ENCODE measurements at places on chromosomes 1 and 21.

GRCh38 chr1:116855773-116856201, 53.9 kb upstream of the PTGFRN start:
- no peak for DNase-seq

DNA sequence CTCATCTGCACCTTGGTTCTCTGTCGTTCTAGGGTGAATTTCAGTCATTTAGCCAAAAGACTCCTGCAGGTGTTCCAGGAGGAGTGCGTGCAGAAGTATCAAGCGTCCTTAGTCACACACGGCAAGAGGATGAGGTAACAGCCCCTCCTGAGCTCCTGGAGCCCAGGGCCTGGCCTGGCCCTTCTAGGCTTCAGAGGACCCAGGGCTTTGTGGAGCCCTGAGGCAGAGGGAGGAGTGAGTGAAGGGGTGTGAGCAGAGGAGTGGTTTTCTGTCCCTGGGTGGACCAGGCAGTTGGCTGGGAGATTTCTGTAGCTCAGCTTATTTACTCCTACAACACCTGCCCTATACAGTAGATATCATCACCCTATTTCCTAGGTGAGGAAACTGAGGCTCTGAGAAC, 15.7 kb upstream of the RASSF5 start:
- DNase-seq = no peak

DNA sequence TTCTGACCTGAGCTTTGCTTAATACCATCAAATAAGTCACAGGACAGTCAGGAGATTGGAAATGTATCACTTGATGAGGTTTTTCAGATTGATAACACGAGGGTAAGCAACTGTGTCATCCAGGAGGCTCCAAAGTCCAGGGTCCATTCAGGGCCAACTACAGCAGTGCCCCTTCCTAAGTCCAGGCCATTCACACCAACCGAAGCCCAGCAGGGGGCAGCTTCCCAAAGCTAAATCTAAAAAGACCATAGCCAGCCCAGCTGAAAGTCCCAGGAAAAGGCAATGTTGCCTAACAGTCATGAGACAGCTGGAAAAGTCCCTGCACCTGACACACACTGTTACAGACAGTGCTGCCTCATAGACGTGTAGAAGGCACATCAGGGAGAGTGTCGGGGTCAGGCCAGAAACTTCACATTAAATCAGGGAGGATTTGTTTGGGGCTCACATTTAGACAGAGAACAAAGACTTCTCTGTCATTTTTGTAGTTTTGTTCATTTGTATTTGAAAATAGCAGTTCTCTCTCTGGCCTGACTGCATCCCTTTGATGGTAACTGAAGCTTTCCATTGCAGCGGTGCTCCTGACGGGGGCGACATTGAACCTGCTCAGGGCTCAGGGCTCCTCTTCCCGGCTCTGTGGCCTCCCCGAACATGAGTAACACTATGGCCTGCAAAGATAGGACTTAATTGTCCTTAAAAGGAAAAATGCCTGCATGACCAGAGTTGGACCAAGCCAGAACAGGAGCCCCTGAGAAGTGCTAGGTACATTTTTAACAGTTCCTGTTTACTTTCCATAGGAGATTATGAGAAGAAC, 200.4 kb downstream of the NRIP1 start:
- DNase-seq = no peak

- DNase-seq = no peak
Measured at GRCh38 chr1:5479876-5480646, 512.2 kb downstream of the NPHP4 start.

DNA sequence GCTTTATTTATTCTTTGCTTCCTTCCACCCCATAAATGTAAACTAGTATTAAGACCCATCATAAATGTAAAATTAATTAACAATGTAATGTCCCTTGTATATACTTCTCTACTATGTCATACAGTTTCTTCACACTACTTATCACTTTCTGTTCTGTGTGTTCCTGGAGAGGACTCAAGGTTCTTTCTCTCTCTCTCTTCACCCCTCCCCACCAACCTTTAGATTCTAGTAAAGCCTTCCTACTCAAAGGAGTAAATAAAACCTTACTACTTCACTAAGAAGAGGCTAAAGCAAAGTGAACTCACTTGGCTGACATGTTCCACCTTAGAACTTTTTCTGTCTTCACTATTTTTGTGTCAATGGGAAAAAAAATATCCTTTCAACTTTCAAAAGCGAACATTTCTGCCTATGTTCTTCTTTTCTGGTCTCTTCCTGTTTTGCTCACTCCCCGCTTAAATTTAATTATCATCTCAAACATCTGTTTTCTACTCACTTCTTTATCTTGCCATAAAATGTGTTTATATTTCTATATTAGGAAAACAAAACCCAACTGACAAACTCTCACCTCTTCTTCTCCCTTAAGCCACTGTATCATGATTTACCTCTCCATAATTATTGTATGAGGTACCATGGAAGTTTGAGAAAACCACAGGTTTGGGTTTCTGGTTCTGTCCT, 260.3 kb downstream of the DPYD start:
- DNase-seq = no peak

- DNase-seq = no peak
Measured at GRCh38 chr1:232868793-232869491, 63.7 kb downstream of the MAP10 start.

GRCh38 chr1:147243228-147243685, 773 bp downstream of the CHD1L start:
- DNase-seq = no peak

GRCh38 chr21:43712268-43712942, 6.5 kb upstream of the PDXK start:
- no peak for DNase-seq

DNA sequence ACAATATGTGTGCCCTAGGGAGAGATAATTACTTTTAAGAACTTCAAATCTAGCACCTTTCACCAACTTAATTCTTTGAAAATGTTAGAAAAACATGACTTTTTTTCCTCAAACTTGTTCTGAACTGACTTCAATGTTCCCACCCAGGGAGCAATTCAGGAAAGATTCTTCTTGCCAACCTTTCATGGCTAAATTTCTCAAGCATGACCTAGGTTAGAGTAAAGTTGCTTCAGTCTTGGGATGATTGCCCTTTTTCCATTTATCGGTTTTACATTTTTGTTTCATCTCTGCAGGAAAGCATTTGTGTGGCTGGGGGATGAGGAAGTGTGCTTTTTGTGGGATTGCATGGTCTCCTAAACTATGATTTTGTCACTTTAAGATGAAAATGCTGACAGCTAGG, 647.7 kb downstream of the LTN1 start:
- DNase-seq = no peak

GRCh38 chr1:174023440-174023839, 1.3 kb upstream of the RC3H1 start:
- no peak for DNase-seq
